ENCODE measurements at places on chromosomes 1 and 21.

DNA sequence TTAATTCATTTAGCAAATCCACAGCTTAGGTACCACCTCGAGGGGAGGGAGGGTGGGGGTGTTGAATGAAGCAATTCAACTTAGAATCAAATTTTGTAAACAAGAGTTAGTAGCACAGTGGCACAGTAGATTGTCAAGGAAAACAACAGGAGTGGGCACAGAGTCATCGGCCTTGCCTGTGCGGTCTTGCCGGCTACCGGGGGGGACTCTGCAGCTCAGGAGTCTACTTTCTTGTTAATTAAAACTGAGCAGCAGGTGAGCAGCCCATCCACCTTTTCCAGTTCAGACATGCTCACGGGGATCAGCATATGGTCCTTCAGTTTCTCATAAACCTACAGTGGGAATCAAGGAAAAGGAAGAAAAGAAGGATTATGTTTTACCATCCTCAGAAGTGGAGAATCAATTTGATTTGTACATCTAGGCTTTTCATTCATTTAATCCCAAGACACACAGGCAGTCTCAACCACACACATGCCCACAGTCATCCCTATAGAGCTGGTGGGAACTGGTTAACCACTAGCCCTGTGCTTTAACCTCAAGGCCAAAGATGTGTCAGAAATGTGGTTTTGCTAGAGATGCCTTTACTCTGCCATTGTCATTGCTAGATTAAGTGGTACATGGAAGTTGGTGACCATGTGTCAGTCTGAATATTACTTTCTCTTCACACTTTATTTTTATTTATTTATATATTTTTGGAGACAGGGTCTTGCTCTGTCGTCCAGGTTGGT is 45.0 kb upstream of the BCL10 start:
- DNase-seq: no peak

GRCh38 chr1:169105434-169106094 is 926 bp upstream of the ATP1B1 start:
- peak; percentile 10 for DNase-seq

- no peak for DNase-seq
Observed at GRCh38 chr1:116711263-116711840, 42.9 kb upstream of the CD2 start.

- DNase-seq: no peak
Observed at GRCh38 chr1:60037669-60038068, 35.9 kb downstream of the C1orf87 start.

DNA sequence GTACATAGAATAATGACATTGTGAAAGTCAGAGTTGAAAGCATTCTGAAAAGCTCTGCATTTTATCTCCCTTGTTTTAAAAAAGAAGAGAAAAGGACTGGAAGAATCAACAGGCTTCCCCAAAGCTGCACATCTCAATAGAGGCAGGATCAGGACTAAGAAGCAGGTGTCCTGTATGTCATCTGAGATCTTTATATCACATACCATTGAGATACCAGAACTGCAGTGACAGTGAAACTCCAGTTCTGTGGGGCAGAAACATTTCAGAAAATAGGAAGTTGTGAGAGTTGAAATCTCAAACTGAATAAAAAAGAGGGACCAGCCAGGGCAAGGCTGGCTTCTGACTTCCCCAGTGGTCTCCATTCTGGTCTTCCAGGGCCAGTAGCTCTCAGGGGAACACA is 33.0 kb upstream of the SH2D1B start:
- DNase-seq: no peak

DNA sequence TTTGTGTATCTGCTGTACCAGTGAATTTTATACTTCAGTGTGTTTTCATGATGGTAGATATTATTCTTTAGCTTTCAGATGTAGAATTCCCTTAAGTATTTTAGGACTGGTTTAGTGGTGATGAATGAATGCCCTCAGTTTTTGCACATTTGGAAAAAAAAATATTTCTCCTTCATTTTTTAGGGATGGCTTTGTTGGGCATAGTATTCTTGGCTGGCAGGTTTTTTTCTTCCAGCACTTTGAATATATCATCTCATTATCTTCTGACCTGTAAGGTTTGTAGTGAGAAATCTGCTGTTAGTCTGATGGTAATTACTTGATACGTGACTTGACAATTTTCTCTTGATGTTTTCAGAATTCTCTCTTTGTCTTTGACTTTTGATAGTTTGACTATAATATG is 66.8 kb downstream of the XPR1 start:
- no peak for DNase-seq

GRCh38 chr1:243959998-243960397 is 91.1 kb upstream of the ZBTB18 start:
- DNase-seq: no peak

Measured in stimulated activated CD8-positive, alpha-beta memory T cell treated with anti-CD3 and anti-CD28 coated beads, Interleukin-7, amount 100 ng/mL, for 1 hour (primary cell).